Fibroblast of mammary gland (primary cell): ENCODE measurements at places on chromosomes 3 and 15.

- DNase-seq, result no peak
These were observed 25.0 kb upstream of the PYDC2 start for GRCh38 chr3:191435981-191436380.

DNA sequence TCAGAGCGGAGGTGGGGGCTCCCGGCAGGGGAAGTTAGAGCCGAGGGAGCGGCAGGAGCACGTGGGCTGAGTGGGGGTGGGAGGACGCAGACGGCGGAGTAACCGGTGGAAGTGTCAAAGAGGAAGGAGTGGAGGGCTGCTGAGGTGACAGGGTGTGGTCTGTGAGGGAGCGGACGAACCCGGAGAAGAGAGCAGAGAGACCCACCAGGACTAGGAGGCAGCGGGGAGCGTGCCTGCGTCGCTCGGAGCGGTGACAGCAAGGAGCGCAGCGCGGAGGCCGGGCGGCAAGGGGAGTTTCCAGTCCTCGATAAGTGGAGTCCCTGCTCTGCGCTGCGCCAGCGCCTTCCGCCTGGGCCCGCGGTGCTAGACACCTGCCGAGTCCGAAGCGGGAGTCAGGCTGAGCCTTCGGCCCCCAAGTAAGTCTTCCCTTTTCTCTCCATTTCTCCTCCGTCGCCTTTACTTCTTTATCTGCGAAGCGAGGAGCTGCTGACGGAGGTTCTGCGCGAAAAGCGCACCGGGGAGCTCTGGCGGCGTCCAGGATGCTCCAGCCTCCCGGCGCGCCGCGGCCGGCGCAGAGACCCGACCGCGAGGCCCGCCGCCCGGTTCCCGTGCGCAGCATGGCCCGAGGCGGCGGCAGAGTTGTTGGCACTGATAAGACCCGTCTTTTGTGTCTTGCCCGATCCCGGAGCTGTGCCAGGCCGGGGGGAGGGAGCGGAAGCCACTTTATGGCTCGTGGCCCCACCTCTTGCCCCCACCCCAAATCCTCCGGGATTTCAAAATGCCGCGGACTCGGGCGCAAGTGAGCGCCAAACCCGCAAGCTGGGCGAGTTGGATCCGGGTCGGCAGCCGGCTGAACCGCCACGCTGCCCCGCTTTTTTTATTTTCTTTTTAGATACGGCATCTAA lies 533.0 kb upstream of the SEMA6D start:
- DNase-seq, result peak; percentile 11

- DNase-seq, result peak; percentile 35
These were observed 202.0 kb downstream of the FNDC3B start for GRCh38 chr3:172241405-172241804.

GRCh38 chr15:101023501-101024072 lies 104.4 kb downstream of the LRRK1 start:
- no peak for DNase-seq

DNA sequence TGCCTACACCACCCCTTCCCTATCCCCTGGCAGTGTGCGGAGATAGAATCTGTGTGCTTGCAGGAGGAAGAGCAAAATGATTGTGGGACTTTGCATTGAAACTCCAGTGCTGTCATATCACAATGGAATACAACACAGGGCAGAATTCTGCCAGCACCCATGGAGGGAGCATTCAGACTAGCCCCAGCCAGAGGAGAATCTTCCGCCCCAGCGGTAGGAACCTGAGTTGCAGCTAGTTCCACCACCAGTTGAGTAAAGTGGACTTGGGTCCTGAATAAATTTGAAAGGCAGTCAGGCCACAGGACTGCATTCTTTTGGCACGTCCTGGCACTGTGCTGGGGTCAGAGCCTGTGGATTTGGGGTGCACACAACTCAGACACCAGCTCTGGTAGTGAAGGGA lies 27.5 kb downstream of the NCBP2 start:
- no peak for DNase-seq

DNA sequence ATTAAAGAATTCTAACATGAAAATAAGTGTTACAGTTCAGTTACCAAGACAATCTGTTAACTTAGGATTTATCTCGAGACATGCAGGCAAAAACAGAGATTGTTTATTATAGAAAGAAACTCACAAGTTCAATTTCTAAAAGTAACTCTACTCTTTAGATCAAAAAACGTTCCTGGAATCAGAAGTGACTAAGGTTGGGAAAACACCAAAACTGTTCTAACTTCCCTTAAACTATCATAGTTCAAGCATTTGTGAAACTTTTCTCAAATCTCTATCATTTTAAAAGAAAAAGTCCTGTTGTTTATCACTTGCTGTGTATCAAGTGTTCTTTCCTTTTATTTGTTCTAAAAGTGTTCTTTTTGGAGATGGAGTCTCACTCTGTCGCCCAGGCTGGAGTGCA lies 8.7 kb downstream of the WDR82 start:
- no peak for DNase-seq

GRCh38 chr15:57599296-57599810 lies 7.6 kb downstream of the MYZAP start:
- no peak for DNase-seq
